ENCODE measurements at places on chromosomes 3 and 15.

DNA sequence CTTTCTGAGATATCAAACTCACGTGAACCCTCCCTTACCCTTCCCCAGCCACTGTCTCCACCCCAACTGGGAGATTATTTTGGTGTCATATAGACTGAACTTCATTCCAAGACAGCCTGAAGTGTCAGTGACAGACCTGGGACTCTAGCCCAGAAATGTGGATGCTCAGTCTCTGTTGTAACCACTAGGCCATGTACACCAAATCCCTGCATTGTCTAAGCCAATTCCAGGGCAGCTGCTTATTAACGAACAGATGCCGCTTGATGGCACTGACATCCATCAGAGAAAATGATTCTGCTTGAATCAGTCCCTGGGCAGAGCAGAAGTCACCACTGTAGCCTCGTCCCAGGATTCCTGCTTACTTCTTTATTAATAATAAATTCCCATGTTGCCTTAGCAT is 305.5 kb downstream of the GRM7 start:
- no peak for DNase-seq

DNA sequence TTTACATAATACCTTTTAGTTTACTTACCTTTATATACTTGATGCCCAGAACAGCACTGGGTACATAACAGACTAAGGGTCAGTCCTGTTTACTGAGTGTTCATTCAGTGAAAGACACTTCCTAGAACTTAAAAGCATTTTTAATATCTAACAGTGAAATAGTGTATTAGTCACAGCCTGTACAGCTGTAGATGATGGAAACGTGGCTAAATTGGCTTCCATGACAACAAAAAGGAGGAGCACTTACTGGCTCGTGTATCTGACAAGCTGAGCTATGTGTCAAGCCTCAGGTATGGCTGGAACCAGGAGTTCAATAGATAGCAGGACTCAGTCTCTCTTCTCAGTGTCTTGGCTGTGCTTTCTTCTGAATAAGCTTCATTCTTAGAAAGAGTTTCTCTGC is 40.2 kb downstream of the CMTM8 start:
- no peak for DNase-seq

- DNase-seq, result no peak
Observed at GRCh38 chr15:69914040-69914439, 183.7 kb downstream of the TLE3 start.

DNA sequence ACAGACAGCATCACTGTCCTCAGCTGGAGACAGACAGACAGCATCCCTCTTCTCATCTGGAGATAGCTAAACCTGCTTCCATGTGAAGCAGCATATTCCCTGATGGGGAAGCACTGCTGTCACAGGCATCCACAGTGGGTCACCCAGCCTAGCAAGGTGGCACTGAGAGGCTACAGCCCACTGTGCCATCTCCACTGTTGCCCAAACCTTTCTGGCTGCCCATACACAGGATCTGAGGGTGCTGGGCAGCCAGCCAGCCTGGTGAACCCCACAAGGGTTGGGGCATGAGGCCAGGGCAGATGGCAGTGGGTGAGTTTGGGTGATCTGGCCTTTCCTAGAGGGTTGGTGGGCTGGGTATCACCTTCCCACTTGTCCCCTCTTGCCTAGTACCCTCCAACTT is 11.7 kb downstream of the CHST13 start:
- no peak for DNase-seq

Data from T47D (cell line).